ENCODE measurements at places on chromosomes 2 and 18.

DNA sequence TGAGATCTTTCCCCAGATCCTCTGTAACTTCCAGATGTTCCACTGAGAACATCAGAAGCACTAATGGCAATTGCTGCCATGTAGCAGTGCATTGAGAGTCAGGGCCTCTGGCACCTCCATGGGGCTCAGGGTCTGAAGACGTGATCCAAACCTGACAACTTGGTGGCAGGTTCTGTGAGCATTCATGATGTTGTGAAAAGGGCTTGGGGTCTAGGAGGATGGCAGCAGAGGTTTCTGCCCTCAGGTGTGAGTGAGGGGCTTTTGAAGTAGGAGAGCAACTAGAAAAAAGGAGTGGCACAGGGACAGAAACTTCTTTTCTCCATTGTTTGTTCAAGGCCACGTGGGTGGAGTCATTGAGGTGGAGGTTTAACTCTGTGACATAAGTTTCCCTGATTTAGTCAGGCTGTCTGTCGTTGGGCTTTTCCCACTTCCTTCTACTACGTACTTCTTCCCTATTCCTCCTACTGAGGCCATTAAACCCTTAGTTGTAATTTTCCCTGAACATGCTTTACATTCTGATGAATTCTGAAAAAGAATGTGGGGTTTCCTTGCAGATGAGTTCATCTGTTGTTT is 13.1 kb downstream of the CFLAR start:
- DNase-seq: peak; percentile 84

DNA sequence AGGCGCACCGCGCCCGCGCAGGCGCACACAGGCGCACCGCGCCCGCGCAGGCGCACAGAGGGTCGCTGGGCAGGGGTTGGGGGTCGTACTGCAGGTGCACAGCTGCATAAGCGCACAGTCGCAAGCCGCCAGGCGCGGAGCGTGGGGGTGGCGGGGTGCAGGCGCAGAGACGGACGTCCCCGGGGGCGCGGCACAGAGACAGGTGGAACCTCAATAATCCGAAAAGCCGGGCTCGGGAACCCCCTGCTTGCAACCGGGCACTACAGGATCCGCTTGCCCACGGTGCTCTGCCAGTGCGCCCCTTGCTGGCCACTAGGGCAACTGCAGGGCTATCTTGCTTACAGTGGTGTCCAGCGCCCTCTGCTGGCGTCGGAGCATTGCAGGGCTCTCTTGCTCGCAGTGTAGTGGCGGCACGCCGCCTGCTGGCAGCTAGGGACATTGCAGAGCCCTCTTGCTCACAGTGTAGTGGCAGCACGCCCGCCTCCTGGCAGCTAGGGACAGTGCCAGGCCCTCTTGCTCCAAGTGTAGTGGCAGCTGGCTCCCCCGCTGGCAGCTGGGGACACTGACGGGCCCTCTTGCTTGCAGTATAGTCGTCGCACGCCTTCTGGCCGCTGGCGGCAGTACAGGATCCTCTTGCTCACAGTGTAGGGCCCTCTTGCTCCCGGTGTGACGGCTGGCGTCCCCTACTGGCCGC is 34.9 kb downstream of the FAM110C start:
- peak; percentile 62 for DNase-seq

DNA sequence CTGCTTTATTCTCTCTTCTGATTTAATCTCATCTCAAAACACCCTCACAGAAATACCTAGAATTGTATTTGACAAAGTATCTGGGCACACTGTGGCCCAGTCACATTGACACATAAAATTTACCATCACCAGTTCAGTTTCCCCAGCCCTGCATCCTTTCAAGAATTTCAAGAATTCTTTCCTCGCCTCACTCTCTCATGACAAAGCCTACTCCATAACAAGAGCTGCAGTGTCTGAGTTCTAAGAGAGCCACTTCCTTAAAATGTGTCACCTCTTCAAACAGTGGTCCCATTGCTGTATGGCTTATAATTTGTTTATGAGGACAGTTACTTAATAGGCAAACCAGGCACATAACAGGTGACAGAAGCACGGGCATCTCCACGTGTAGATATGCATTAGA is 90.9 kb upstream of the STK39 start:
- no peak for DNase-seq

DNA sequence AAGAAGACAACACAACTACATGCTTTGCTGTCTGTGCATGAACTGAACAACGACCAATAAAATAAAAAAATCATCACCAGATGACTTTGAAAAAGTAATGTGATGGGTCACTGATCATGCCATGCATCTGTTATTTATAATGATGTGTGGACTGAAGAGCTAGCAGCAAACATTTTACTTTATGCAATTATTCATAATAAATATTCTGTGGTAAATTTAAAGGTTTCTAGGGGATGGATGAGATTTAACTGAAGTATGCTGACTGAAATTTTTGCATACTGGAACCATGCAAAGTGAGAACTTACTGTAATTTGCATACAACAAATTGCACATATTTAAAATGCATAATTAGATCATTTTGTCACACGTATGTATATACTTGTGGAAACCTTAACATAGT is 31.3 kb upstream of the BAZ2B start:
- no peak for DNase-seq

- no peak for DNase-seq
These were observed 298.2 kb downstream of the CDCA7 start for GRCh38 chr2:173652767-173653431.

- no peak for DNase-seq
These were observed 188.1 kb upstream of the FANCL start for GRCh38 chr2:58429014-58429875.

DNA sequence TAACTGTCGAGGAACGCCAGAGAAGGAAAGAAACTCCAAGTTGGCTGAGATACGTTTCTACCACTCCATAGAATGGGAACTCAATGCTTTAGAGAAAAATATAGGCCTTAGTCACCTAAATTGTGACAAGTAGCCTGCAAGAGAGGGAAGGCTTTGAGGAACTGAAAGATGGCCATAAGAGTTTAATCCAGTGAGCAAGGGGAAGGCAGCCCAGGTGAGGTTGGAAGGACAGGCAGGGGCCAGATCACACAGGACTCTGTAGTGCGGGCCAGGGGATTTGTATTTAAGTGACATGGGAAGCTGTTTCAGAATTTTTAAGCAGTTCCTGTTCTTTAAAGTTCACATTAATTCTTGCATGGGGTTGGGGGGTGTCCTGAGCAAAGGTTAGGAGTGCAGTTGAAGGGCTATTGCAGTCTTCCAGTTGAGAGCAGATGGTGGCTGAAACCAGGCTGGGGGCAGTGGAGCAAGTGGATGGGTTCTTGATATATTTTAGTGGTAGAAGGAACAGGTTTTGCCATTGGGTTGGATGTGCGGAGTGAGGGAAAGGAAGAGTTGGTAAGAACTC is 138.9 kb upstream of the PELI1 start:
- no peak for DNase-seq
